Effector memory CD8-positive, alpha-beta T cell (primary cell): ENCODE measurements at places on chromosomes 4 and X.

GRCh38 chr4:17058536-17058915 is 160.1 kb upstream of the LDB2 start:
- H3K36me3 ChIP-seq, result no peaks in the 10 kb centered on the region
- no peak overlapping the region for H3K27ac ChIP-seq
- no peaks in the 10 kb centered on the region for H3K4me1 ChIP-seq
- no peak overlapping the region for H3K4me3 ChIP-seq

DNA sequence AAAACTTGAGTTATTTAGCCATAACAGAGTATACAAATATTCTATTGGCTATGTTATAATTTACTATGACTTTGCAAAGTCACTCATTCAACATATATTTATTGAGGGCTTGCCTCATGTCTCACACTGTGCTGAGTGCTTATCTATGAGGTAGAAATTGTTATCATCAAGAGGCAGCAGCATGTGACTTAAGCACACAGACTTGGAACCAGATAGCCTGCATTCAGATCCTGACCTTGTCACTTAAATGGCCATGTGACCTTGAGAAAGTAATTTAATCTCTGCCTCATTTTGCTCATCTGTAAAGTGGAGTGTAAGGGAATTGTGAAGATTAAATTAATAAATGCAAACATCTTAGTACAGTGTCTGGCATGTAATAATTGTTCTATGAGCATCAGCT is 10.1 kb upstream of the EXOSC9 start:
- H3K27ac ChIP-seq, result no peak overlapping the region
- H3K4me3 ChIP-seq, result no peak overlapping the region
- no peak for DNase-seq
- H3K27me3 ChIP-seq, result peaks cover 27% of the 10 kb centered on the region
- no peaks in the 10 kb centered on the region for H3K36me3 ChIP-seq
- H3K4me1 ChIP-seq, result peaks cover 5% of the 10 kb centered on the region

GRCh38 chr4:71186566-71187403 is 152.0 kb upstream of the SLC4A4 start:
- H3K4me1 ChIP-seq, result peaks cover 39% of the 10 kb centered on the region
- DNase-seq, result peak; percentile 30
- H3K27ac ChIP-seq, result peak overlapping the region; percentile 88
- H3K27me3 ChIP-seq, result no peaks in the 10 kb centered on the region
- H3K36me3 ChIP-seq, result peaks cover 18% of the 10 kb centered on the region

DNA sequence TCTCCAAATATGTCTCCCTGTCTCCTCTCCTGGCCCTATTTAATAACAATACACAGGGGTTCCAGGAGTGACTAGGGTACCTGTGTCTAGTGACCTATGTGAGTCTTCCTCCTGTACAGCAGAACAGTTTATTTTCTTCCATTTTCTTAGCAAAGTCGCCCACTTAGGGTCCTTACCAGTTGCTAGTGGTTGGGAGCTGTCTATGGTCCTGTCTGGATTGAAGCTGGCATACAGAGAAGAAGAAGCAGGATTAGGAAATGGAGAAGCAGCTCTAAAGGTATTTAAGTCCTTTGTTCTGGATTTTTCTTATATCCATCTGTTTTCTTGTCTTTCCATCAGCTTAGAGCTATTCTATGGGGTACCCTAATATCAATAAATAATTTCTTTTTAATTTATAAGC is 587.1 kb upstream of the CPEB2 start:
- H3K27me3 ChIP-seq, result no peaks in the 10 kb centered on the region
- no peaks in the 10 kb centered on the region for H3K36me3 ChIP-seq
- no peak overlapping the region for H3K4me3 ChIP-seq
- no peak for DNase-seq
- H3K4me1 ChIP-seq, result no peaks in the 10 kb centered on the region

DNA sequence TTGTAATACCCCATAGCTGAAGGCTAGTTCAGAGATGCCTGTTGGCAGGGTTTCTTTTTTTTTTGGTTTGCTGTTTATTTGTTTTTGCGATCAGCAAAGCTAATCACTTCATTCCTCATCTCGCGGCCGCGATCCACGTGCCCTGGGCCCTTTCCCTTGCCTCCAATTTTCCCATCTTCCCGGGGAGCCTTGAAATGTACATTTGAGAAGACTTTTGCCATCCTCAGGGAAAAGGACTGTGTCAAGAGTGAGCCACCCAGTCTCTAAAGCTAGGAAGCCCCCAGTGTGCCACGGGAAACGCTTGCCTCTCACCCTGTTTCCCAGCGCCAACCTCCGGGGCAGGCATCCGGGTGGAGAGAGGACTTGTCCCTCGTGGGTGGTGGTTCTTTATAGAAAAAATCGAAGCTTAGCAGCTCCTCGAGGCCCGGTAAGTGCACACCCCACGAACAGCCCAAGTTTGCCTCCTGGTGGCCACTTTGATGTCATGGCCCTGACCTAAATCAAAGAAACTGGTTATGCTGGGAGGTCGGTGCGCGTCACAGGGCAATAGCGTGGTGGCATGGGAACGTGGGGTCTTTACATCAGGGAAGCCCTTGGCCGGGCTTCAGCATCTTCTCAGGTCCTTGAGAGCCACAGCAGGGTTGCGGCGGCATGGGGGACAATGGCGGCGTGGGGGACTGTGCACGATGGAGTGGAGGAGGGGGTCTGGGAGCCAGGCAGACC is 42.0 kb downstream of the MAP7D3 start:
- no peaks in the 10 kb centered on the region for H3K36me3 ChIP-seq
- H3K27ac ChIP-seq, result no peak overlapping the region
- no peak overlapping the region for H3K4me3 ChIP-seq
- peak; percentile 12 for DNase-seq
- no peaks in the 10 kb centered on the region for H3K27me3 ChIP-seq
- H3K4me1 ChIP-seq, result peaks cover 8% of the 10 kb centered on the region

DNA sequence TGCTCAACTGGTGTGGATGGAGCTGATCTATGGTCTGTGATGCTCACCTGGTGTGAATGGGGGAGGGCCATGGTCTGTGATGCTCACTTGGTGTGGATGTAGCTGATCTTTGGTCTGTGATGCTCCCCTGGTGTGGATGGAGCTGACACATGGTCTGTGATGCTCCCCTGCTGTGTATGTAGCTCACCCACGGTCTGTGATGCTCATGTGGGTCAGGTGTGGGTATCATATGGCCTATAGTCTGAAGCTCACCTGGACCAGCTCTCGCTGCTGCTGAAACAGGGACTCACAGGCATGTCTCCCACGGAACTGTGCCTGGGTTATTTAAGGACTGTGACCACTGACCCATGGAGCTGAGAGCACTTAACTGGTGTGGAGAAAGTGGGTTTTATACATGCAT is 109.7 kb downstream of the CRLF2 start:
- DNase-seq, result no peak
- no peaks in the 10 kb centered on the region for H3K36me3 ChIP-seq
- H3K4me3 ChIP-seq, result no peak overlapping the region
- H3K27ac ChIP-seq, result no peak overlapping the region

DNA sequence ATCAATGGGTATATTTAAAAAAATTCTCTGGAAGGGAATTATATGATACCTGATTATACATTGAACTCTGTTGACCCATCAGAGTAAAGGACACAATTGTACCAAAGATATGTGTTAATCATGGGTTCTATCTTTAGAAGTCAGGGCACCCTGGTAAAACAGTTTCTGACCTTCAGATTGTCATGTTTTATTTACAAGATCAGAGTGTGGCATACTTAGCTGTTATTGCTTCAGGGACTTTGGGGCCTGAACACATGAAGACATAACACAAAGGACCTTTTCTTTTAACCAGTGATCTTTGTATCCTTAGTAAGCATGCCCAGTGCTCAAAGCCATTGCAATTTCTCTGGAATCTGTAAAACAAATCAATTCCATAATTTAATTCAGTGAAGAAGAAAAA is 204.8 kb upstream of the RPS6KA3 start:
- no peaks in the 10 kb centered on the region for H3K27me3 ChIP-seq
- no peaks in the 10 kb centered on the region for H3K36me3 ChIP-seq
- H3K27ac ChIP-seq, result no peak overlapping the region
- DNase-seq, result no peak

GRCh38 chr4:7625071-7625470 is 190.3 kb upstream of the PSAPL1 start:
- no peak for DNase-seq
- H3K27me3 ChIP-seq, result peaks cover 27% of the 10 kb centered on the region
- H3K4me1 ChIP-seq, result peaks cover 4% of the 10 kb centered on the region
- no peaks in the 10 kb centered on the region for H3K36me3 ChIP-seq
- H3K4me3 ChIP-seq, result no peak overlapping the region

- H3K36me3 ChIP-seq, result no peaks in the 10 kb centered on the region
- no peak overlapping the region for H3K4me3 ChIP-seq
Observed at GRCh38 chr4:182093431-182093831, 149.8 kb upstream of the TENM3 start.

DNA sequence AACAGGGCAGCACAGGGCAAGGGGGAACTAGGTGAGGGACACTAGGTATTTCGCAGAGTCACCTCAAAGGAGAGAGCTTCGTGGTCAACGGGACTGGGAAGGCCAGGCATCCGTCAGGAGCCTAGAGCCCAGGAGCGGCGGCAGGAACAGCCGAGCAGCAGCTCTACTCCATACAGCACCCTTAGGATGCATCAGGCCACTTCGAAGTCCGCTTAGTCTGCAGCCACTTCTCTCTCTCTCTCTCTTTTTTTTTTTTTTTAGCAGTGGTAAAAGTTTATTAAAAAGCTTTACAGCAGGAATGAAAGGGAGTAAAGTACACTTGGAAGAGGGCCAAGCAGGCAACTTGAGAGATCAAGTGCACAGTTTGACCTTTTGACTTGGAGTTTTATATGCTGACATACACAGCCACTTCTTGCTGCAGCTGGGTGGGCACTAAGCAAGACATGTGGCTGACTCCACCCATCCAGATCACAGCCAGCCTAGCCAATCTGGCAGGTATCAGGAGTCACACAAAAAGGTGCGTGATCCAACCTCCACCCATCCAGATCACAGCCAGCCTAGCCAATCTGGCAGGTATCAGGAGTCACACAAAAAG is 209.7 kb upstream of the RADX start:
- H3K4me3 ChIP-seq, result no peak overlapping the region
- no peaks in the 10 kb centered on the region for H3K36me3 ChIP-seq
- H3K27me3 ChIP-seq, result peaks cover 6% of the 10 kb centered on the region
- DNase-seq, result no peak
- H3K4me1 ChIP-seq, result no peaks in the 10 kb centered on the region
- H3K27ac ChIP-seq, result no peak overlapping the region

GRCh38 chr4:153040677-153041076 is 104.6 kb downstream of the FHDC1 start:
- H3K36me3 ChIP-seq, result no peaks in the 10 kb centered on the region
- no peak overlapping the region for H3K27ac ChIP-seq
- H3K4me1 ChIP-seq, result peaks cover 4% of the 10 kb centered on the region
- no peak overlapping the region for H3K4me3 ChIP-seq
- H3K27me3 ChIP-seq, result peaks cover 34% of the 10 kb centered on the region

GRCh38 chrX:131068945-131069719 is 11.0 kb downstream of the ARHGAP36 start:
- DNase-seq, result no peak
- no peaks in the 10 kb centered on the region for H3K4me1 ChIP-seq
- no peak overlapping the region for H3K27ac ChIP-seq
- H3K27me3 ChIP-seq, result peaks cover 15% of the 10 kb centered on the region
- no peak overlapping the region for H3K4me3 ChIP-seq

- no peaks in the 10 kb centered on the region for H3K4me1 ChIP-seq
- no peaks in the 10 kb centered on the region for H3K36me3 ChIP-seq
- no peak overlapping the region for H3K27ac ChIP-seq
- H3K27me3 ChIP-seq, result no peaks in the 10 kb centered on the region
Observed at GRCh38 chr4:19286924-19287323, 964.8 kb upstream of the SLIT2 start.

DNA sequence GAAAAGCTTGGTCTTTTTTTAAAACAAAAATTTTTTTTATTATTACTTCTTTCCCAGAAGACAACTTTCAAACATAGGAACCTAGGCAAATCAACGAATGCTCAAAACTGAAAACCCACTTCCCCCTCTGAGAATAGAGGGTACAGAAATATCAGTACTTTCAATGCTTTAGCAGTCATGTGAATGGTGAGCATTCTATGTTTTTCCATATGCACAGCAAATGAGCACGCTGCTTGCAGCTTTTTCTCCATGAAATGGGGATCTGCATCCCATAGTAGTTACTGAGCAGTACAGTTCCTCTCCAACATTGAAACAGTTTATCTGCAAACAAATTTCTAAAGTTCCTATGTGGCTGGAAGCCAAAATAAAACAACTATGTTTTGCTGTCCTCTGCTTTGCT is 108.4 kb upstream of the BMP2K start:
- no peaks in the 10 kb centered on the region for H3K4me1 ChIP-seq
- H3K4me3 ChIP-seq, result no peak overlapping the region
- H3K27ac ChIP-seq, result no peak overlapping the region
- DNase-seq, result no peak
